Hematopoietic multipotent progenitor cell treated with erythropoietin and hydrocortisone succinate and interleukin-3 and kit ligand, for 17 days (in vitro differentiated cells): ENCODE measurements at places on chromosomes 1 and 21.

DNA sequence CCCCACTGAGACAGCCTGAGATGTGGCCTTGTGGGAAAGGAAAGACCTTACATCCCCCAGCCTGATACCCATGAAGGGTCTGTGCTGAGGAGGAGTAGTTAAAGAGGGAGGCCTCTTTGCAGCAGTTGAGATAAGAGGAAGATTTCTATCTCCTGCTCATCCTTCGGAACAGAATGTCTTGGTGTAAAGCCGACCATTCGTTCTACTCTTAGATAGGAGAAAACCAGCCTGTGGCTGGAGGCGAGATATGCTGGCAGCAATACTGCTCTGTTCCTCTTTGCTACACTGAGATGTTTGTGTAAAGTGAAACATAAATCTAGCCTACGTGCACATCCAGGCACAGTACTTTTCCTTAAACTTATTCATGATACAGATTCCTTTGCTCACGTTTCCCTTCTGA, 1.5 kb upstream of the CCDC27 start:
- peak; percentile 19 for DNase-seq

DNA sequence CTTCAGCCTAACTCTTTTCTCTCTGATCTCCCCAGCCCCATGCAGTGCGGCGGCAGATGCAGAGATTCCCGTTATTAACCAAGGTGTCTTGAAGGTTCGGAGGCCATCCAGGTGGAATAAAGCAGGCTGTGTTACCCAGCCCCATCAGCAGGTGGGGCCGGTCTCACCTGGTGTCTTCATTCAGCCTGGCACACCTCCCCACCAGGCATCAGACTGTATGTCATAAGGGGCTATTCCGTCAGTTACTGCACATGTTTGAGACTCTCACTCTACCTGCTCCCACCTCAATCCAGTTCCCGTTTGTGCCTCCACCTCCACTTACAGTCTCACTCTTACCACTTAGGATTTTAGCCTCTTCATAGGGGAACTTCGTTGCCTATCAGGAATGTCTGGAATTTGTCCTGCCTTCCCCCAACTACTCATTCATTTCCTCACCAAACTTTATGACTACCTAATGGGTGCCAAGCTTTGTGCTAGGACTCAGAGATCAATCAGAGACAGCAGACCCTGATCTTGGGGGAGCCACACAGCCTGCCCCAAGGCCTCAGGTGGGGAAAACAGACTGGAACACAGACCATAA, 170.2 kb downstream of the PLPP3 start:
- DNase-seq: no peak

GRCh38 chr1:212600071-212600915, 8.3 kb upstream of the ATF3 start:
- no peak for DNase-seq

DNA sequence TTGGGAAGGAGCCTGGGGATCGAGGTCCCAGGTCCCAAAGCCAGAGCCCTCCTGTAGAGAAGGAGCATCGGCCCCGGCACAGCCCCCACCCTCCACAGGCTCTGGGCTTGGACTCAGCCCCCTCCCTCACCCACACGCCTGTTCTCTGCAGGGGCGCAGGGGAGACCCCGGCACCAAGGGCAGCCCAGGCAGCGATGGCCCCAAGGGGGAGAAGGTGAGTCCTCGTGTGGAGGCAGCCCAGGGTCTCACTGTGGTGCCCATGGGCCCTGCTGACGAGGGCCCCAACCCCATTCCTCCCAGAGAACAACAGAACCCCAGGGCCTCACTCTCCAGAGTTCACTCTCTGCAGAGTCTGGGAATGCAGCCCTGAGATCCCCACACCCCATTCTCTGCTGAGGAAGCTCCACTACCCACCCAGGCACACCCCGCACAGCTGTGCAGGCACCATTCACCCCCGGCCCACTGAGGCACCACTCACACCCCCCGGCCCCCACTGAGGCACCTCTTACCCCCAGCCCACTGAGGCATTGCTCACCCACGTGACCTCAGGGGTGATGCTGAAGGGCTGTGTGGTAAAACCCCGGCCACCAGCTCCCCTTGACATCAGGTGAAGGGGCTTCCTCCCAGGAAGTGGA, 21.8 kb downstream of the COL6A2 start:
- no peak for DNase-seq

- no peak for DNase-seq
Observed at GRCh38 chr1:169473347-169473746, 12.4 kb downstream of the SLC19A2 start.

DNA sequence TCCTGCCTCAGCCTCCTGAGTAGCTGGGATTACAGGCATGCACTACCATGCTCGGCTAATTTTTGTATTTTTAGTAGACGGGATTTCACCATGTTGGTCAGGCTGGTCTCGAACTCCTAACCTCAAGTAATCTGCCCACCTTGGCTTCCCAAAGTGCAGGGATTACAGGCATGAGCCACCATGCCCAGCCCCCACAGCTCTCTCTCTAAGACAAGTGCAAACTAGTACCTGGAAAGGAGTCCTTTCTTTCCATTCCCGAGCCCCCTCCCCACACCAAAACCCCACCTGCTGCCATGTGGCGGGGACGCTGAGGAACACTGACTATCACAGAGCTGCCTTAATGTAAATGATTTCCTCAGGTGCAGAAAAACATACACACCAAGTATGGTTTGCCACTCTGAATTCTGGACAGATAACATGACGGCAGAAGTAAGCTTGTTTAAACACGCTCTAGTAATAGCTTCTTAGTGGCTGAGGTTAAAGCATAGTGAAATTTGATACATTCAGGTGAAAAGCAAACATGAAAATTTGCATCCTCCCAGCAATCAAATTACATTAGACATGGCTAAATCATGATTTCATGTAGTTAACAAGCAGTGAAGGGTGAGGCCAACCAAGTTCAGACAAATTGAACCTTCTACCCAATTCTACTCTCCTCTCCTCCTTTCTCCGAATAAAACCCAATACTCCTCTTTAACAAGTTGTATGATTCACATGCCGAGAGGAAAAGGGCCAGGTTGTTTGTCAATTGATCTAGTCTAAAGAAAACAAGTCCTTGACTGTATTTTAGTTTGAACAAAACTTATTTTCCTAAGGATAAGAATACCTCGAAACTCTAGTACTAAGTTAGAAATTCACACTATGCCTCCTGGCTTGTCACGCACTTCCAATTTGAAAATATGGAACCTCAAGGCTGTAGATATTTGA, 19.8 kb downstream of the ERRFI1 start:
- no peak for DNase-seq

- DNase-seq: no peak
Observed at GRCh38 chr1:151465026-151465425, 5.7 kb upstream of the POGZ start.

GRCh38 chr1:28066393-28067154, 21.8 kb downstream of the EYA3 start:
- DNase-seq: no peak
